ENCODE measurements at places on chromosomes 2 and 18.

- DNase-seq, result no peak
These were observed 210.5 kb upstream of the HDAC4 start for GRCh38 chr2:239611222-239611795.

DNA sequence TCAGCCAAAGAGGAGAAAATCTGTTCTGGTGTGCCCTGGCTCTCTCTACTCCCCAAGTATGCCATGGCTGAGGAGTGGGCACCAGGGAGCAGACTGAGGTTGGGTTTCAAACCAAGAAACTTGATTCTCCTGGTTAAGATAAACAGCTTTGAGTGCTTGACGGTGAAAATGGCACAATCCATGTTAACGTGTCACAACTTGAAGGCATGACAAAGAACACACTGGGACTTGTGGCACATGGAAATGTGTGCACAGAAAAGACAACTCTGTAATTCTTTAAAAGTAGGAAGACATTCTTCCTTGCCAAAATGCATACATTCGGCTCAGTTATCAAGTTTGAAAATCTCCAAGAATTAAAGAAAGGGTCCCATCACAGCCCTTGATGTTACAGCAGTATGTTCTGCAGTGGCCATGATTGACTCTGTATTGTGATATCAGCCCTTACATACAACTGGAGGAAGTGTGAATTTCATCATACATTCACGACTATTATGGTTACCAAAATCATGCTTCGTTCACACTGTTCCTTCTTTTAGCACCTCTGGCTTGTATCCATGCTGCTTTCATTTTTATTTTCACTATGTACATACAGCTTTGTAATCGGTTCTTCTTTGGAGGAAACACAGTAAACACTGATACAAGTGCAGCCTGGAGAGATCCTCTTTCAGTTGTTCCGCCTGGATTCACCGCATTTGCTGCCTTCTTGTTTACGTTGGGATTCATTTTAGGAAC lies 15.6 kb upstream of the ACTG2 start:
- peak; percentile 93 for DNase-seq

DNA sequence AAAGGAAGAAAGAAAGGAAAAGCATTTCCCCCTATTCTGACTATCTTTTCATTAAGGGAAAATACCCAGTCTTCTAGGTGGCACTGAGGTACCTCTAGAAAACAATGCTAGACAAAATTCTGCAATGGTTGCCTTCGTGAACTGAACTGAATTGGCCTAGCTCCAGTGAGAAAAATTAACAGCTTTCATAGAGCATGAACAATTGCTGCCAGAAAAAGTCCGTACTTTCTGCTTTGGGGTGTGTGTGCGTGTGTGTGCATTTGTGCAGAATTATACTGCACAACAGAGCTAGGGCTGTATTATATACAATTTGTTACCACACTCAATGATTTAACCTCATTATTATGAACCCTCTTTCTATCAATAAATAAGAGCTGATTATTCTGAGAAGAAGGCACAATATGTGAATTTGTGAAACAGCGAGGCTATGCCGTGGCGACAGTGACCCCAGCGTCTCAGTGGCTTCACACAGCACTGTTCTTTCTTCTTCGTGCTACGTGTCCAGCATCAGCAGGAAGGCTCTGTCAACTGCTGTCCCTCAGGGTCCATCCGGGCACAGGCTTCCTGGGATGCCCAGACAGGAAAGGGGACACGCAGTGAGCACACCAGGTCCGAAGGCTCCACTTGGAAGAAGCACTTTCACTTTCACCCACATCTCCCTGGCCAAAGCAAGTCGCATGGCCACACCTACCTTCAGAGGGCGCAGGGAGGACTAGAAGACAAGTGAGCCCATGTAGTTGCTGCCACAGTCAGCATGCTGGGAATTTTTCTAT lies 47.5 kb downstream of the PTGR3 start:
- peak; percentile 8 for DNase-seq

- DNase-seq, result no peak
These were observed 337.1 kb downstream of the DYSF start for GRCh38 chr2:71790226-71791060.

DNA sequence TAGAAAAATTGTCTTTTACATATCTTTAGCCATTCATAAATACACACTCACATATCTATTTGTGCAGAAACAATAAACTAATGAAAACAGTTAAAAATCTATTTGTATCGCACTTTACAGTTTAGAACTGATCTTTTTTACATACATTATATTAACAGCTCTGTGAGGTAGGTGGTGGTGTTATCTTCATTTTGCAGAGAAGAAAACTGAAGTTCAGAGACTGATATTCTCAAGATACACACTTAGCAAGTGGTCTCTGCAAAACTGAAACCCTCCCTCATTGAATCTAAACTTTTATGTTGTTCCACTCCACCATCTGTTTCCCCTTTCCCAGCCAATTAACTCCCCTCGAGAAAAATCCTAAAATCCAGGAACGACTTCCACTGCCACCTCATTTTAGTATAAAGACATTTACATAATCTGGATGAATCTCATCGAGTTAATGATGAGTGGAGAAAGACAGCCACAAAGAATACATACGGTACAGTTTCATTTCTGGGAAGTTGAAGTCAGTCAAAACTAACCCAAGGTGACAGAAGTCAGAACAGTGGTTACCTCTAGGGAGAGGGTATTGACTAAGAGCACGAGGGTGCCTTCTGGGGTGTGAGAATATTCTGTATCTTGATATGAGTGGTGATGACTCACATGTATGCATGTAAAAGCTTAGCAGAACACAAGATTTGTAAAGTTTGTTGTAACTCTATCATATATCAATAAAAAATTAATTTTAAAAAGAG lies 524.2 kb upstream of the TCF4 start:
- DNase-seq, result no peak

GRCh38 chr2:152603166-152603565 lies 114.1 kb downstream of the PRPF40A start:
- no peak for DNase-seq

DNA sequence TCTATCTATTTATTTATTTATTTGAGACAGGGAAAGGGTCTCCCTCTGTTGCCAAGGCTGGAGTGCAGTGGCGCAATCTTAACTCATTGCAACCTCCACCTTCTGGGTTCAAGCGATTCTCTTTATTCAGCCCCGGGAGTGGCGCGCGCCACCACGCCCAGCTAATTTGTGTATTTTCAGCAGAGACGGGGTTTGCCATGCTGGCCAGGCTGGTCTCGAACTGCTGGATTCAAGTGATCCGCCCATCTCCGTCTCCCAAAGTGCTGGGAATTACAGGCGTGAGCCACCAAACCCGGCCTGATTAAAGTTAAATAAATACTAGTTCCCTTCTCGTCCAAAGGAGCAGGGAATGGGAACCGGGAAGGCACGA lies 4.2 kb upstream of the CTDSP1 start:
- no peak for DNase-seq

- DNase-seq, result no peak
These were observed 346.7 kb downstream of the RND3 start for GRCh38 chr2:150140777-150141176.

GRCh38 chr2:198293281-198293680 lies 488.9 kb downstream of the PLCL1 start:
- DNase-seq, result no peak

DNA sequence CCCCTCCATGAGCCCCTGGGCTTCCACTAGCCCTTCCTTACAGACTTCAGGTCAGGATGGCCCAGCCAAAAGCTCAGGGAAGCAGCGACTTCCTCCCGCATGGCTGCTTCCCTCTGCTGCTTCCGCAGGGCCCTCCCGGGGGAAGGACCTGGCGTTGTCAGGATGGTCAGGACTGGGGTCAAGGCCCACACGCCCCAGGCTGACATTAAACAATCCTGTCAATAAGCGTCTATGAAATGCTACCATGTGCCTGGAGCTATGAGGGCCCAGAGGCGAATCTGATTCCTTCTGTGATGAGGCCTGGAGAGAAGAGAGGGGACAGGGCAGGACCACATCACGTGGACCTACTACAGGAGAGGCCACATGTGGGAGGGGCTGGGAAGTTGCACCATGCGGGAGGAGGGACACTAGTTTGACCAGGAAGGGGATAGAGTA lies 17.3 kb downstream of the CYS1 start:
- DNase-seq, result no peak

GRCh38 chr18:48619016-48619415 lies 80.2 kb downstream of the CTIF start:
- DNase-seq, result no peak

Measured in NCI-H345 (cell line).